ENCODE measurements at places on chromosomes 1 and 21.
A peak's percentile ranks its signal among the peaks of the same experiment; 100 is the strongest.

DNA sequence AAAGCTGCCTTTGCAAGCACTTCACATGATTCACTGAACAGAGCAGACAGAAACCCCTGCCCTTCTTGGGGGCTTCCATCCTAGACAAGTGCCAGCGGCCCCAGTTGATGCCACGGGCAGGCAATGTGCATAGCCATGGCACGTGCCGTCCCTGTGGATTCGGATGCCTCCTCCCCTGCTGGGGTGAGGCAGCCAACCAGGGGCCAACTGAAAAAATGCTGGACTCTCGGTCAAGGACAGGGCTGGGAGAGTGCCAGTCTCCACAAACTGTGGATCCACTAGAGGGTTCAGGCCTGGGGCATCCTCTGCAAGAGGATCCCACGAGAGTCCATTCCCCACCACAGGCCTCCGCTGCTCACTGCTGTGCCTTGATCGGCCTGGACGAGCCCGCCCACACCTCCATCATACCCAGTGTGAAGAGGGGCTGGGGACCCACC is 3.8 kb downstream of the JMJD4 start:
- H3K27me3 ChIP-seq = no peaks in the 10 kb centered on the region
- H3K27ac ChIP-seq = no peak overlapping the region
- DNase-seq = no peak
- H3K4me3 ChIP-seq = no peak overlapping the region

GRCh38 chr1:61226791-61227567 is 144.6 kb downstream of the NFIA start:
- no peak overlapping the region for H3K4me3 ChIP-seq
- H3K36me3 ChIP-seq = no peaks in the 10 kb centered on the region
- no peak overlapping the region for H3K27ac ChIP-seq

DNA sequence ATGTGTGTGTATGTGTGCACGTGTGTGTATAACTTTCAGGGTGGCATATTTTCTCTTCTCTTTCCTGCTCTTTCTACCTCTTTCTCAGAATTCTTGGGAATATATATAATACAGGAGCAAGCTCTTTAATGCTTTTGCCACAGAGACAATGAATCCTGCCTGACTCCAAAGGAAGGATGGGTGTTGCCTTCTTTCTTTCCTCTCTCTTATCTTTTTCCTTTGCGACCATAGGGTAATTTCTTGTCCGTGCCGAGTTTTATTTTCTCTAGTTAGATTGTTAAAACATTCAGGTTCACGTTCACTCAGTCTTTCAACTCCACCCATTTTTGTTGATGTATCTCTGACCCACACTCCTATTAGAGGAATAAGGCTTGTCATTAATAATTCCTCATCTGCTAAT is 129.0 kb upstream of the C1orf21 start:
- no peak overlapping the region for H3K4me3 ChIP-seq
- H3K4me1 ChIP-seq = no peaks in the 10 kb centered on the region
- H3K27me3 ChIP-seq = peaks cover 1% of the 10 kb centered on the region
- DNase-seq = no peak

DNA sequence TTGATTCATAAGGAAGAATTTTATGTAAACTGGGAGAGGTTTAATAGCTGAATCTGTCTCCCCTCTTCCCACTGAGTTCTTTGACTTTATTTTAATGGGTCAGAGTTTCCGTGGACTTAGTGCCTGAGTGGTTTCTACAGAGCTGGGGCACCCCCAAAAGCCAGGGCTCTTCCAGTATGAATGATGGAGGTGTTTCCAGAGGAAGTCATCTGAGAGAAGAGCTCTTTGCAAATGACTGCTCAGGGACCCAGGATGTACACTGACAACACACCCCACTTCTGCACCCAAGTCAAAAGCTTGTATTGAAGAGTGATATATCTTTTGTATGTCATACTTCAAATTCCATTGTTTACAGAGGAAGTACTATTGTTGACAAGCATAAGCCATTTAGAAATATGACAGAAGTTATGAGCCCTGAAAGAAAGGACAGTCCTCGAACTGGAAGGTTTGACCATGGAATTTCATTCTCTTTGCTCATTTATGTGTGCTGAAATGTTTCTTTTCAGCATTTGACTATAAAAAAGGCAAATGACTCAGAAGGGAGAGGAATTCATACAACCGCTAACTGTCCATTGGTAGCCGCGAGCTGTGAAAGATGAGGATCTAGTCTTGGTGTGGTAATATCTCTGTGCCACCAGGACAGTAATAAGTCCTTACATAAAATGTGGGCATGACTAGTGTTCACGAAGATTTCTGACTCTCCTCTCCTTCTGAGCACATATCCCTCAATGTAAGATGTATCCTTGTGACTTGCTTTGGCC is 25.4 kb upstream of the LMX1A start:
- DNase-seq = no peak
- H3K36me3 ChIP-seq = no peaks in the 10 kb centered on the region
- peaks cover 31% of the 10 kb centered on the region for H3K27me3 ChIP-seq
- no peak overlapping the region for H3K4me3 ChIP-seq
- H3K4me1 ChIP-seq = peaks cover 2% of the 10 kb centered on the region

DNA sequence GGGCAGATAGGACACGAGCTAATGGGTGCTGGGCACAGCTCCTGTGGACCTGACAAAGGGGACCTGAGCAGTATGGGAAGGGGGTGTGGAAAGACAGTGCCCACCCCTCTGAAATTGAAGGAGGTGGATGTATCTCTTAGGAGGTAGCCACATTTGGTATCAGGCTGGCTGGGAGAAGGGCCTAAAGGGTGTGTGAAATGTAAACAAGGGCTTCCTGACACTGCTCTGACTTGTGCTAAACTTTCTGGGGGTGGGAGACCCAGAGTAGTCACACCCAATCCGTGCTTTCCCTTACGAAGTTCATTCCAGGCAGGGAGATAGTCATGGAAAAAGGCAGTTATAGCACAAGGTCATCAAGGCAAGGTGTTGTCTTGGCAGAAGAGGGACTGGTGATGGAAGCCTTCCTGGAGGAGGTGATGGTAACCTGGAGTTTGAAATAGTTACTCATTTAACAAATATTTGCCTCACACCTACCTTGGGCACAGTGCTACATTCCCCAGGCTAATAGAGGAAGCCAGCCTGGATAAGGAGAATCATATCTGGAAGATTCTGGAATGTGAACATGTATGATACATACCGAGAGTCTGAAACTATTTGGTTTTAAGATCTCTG is 5.3 kb upstream of the CCDC24 start:
- no peaks in the 10 kb centered on the region for H3K36me3 ChIP-seq
- no peak for DNase-seq
- H3K4me3 ChIP-seq = no peak overlapping the region
- H3K27ac ChIP-seq = no peak overlapping the region
- no peaks in the 10 kb centered on the region for H3K4me1 ChIP-seq
- H3K27me3 ChIP-seq = no peaks in the 10 kb centered on the region

DNA sequence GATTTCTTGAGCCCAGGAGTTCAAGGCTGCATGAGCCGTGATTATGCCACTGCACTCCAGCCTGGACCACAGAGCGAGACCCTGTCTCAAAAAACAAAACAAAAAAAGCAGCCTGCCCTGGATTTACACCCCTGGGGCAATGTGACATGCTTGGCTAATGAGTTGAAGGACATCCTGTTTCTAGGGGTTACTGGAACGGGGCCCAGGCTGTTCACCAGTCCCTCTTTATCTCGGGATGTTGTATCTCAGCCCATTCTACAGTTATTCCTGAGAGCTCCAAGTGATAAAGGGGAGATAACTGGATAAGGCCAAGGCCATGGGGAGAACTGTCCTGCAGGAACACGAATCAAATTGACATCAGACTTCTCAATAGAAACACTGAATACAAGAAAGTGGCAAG is 21.7 kb upstream of the S100A2 start:
- no peak for DNase-seq
- no peaks in the 10 kb centered on the region for H3K36me3 ChIP-seq
- no peak overlapping the region for H3K4me3 ChIP-seq
- no peak overlapping the region for H3K27ac ChIP-seq
- peaks cover 2% of the 10 kb centered on the region for H3K27me3 ChIP-seq

DNA sequence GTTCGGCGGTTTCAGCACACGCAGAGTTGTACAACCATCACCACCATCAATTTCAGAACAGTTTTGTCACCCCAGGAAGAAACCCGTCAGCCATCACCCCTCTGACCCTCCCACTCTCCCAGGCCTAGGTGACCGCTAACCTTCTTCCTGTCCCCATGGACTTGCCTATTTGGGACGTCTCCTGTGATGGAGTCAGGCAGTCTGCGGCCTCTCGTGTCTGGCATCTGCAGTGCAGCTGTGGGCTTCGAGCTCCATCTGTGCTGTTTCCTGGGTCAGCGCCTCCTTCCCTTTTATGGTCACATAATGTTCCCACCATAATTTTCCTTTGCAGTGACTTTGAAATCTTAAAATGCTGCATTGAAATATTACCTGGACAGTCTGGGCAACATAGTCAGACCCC is 24.4 kb downstream of the SLC45A1 start:
- H3K27me3 ChIP-seq = peaks cover 10% of the 10 kb centered on the region
- H3K4me3 ChIP-seq = no peak overlapping the region
- no peak for DNase-seq
- no peaks in the 10 kb centered on the region for H3K4me1 ChIP-seq
- no peak overlapping the region for H3K27ac ChIP-seq

DNA sequence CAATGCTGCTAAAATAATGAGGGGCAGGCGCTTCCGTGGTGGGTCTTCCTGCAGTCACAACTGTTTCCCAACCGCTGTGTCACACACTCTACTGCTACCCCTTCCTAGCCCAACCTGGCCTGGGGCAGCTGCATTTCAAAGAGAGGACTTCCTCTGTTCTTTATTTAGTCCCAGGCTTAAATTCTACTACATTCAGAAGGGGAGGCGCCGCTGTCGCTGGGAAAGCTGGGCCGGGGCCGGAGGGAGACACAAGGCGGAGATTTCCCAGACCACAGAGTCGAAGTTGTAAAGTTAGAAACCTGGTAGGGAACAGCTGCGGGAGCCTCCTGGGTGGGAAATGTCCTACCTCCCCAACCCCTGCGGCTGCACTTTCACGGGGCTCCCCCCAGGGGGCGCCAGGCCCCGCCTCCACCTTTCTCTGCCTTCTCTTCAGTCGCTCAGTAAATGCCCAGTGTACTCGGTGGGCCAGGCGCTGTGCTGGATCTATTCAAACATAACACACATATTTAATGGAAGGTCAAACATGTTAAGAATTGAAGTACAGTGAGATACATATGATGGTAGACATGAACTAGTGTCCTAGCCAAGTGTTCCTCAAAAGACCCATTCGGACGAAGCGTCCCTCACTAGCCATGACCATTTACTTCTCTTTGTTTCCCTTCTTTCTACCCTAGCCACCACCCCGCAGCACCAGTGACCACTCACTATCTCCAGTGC is 23.1 kb downstream of the DYRK3 start:
- H3K27me3 ChIP-seq = peaks cover 11% of the 10 kb centered on the region
- H3K27ac ChIP-seq = no peak overlapping the region
- H3K4me3 ChIP-seq = peak overlapping the region; percentile 39
- peak; percentile 68 for DNase-seq

GRCh38 chr1:218492874-218493273 is 147.7 kb downstream of the TGFB2 start:
- no peaks in the 10 kb centered on the region for H3K4me1 ChIP-seq
- no peaks in the 10 kb centered on the region for H3K36me3 ChIP-seq
- peaks cover 2% of the 10 kb centered on the region for H3K27me3 ChIP-seq
- H3K4me3 ChIP-seq = no peak overlapping the region

DNA sequence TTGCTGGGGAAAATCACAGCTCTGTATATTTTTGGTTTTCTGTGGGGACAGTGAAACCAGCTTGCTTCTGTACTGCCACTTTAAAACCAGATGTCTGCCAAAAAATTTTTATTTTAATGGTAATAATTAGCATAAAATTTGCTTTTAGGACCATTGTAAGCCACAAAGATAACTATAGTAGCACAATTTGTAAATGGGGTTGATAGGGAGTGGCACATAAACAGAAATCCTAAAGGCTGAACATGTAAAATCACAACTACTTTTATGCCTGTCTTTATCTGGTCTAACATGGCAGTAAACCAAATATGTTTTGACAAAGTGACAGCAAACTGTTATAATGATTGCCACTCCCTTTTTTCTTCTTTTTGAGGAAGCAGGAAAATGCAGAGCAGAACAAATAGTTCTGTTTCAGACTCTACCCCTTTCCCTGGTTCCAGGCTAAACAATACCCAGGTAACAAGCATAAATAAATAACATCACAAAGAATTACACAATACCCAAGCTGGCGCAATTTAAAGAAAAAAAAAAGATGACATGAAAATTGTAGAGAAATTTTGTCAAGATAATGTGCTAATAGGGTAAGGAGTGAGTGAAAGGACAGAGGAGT is 24.0 kb upstream of the CCDC181 start:
- H3K36me3 ChIP-seq = peaks cover 2% of the 10 kb centered on the region
- no peak overlapping the region for H3K4me3 ChIP-seq
- peaks cover 8% of the 10 kb centered on the region for H3K27me3 ChIP-seq

- no peak overlapping the region for H3K27ac ChIP-seq
- no peak for DNase-seq
- no peaks in the 10 kb centered on the region for H3K36me3 ChIP-seq
- peaks cover 11% of the 10 kb centered on the region for H3K27me3 ChIP-seq
- H3K4me3 ChIP-seq = no peak overlapping the region
- H3K4me1 ChIP-seq = no peaks in the 10 kb centered on the region
Measured at GRCh38 chr1:232176222-232176621, 453.7 kb downstream of the SIPA1L2 start.

DNA sequence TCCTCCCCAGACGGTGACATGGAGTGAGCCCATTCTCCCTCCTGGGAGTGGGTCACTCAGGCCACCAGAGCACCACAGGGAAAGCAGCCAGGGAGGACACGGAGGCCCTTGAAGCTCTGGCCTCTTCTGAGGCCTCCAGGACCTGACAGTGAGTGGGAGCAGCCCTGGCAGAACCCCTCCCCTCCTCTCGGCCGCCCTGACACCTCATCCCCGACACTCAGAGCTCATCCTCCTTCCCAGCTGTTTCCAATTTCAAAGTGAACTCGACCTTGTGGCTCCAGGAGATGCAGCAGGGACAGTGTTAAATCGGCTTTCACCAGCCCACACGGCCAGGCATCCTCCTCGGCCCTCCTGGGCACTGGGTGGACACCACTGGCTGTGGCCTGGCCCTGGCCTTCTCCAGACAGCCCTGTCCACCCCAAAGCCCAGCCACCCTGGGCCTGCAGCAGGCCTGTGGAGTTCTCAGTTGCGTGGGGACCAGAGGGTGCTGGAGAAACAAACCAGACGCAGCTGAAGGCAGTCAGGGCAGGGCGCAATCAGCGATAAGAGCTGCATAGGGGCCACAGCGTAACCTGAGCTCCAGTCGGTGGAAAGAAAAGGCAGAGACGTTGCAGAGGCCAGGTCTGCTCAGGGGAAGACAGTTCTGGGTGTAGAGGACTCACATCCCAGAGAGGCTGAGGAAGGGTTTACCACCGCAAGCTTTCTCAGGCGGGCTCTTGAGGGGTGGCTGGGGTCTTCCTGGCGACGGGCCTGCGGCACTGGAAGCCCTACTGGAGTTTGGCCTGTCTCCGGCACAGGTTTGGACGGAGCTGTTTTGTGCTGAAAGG is 27.1 kb downstream of the FTCD start:
- H3K27ac ChIP-seq = no peak overlapping the region
- peaks cover 5% of the 10 kb centered on the region for H3K4me1 ChIP-seq
- no peaks in the 10 kb centered on the region for H3K36me3 ChIP-seq
- H3K4me3 ChIP-seq = no peak overlapping the region

DNA sequence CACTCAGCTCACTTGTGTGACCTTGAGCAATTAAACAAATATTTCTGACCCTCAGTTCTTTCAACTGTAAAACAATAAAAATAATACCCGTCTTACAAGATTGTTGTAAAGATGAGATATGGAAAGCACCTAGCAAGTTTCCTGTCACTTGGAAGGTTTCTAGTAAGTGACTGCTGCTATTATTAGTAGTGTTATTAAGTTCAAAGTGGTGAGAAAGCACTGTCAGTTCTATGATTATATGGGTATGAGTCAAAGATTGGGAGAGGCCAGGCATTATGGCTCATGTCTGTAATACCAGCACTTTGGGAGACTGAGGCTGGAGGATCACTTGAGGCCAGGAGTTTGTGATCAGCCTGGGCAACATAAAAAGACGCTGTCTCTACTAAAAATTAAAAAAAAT is 145.4 kb downstream of the C1orf21 start:
- peaks cover 12% of the 10 kb centered on the region for H3K27me3 ChIP-seq
- peaks cover 4% of the 10 kb centered on the region for H3K4me1 ChIP-seq
- no peaks in the 10 kb centered on the region for H3K36me3 ChIP-seq
